T-helper 17 cell (primary cell): ENCODE measurements at places on chromosomes 6 and 20.

- DNase-seq, result no peak
Observed at GRCh38 chr6:80639181-80639629, 532.7 kb downstream of the BCKDHB start.

DNA sequence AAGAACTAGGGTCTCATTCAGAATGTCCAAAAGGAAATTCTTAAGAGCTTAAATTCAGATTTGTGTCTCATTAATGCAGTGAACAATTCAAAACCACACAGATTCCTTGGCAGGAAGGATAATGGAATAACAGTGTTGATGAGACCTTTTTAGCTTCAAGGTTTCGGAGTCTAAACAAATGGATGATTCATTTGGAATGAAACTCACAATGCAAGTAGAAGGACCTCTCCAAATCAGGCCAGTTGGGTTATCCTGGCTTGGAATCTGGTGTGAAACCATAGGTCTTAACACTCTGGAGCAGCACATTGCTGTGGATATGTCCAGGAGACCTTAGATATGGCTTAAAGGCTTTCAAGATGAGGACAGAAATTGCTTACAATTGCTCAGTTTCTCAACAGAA is 44.9 kb downstream of the KCTD20 start:
- DNase-seq, result no peak

DNA sequence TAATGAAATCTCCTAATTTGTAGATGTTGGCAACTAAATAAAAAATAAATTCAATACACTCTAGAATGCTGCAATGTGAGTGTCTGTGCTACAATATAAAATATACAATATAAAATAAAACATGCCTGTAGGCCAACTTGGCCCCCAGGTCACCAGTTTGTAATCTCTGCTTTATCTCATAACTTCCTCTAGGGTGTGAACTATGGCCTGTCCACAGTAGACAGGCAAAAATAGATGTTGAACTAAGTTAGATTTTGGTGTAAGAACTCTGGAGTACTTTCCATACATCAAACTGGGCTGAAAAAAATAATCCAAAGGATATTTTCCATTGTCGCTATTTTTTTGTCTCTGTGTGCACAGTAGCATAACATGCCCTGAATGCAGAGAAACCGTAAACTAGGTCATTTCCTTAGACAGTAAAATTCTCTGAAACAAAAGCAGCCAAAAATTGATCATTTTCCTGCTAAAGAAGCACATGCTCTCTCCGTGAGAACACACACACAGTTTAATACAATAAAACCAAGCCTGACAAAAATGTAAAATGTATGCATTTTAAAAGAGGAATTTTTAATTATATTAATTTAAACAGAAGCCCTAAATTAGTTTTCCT is 98.5 kb upstream of the ZFP64 start:
- DNase-seq, result no peak

DNA sequence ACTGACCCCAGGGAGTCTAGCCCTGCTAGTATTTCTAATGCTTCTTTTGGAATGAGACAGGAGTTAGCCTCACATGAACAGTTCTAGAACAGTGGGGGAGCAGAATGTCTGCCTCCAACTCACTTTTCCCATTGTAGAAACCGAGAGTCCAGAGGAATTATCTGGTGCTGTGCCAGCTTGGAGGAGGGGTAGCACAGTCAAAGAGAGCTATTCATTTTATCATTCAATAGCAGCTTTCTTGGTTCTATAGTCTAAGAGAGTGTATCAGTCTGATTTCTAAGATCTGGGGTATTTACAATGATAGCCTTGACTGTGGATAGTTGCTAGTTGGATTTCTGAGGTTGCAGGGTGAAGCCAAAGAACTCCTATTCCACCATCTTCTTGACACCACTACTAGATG is 448.2 kb downstream of the RFPL4B start:
- no peak for DNase-seq

DNA sequence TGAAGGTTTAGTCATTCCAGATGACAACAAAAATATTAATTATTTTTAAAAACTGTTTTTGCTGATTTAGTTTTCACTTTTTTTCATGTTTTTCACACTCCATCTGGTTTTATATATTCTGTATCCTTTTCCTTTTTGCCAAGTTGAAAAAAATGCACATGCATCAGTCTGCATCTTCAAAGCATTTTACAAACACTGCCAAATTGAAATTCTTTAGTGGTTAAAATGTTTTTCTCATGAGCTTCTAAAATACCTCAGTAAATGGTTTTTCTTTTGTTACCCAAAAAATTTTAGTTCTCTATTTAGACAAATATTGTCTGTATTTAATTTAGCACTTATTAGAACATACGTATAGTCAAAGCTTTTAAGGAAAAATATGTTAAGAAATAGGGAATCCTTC is 386.9 kb upstream of the HSF2 start:
- no peak for DNase-seq

GRCh38 chr6:32852844-32853540 is 512 bp downstream of the TAP1 start:
- peak; percentile 38 for DNase-seq

- no peak for DNase-seq
Observed at GRCh38 chr6:108120311-108120710, 45.5 kb upstream of the NR2E1 start.

GRCh38 chr6:108806171-108806570 is 42.1 kb upstream of the ARMC2 start:
- no peak for DNase-seq

DNA sequence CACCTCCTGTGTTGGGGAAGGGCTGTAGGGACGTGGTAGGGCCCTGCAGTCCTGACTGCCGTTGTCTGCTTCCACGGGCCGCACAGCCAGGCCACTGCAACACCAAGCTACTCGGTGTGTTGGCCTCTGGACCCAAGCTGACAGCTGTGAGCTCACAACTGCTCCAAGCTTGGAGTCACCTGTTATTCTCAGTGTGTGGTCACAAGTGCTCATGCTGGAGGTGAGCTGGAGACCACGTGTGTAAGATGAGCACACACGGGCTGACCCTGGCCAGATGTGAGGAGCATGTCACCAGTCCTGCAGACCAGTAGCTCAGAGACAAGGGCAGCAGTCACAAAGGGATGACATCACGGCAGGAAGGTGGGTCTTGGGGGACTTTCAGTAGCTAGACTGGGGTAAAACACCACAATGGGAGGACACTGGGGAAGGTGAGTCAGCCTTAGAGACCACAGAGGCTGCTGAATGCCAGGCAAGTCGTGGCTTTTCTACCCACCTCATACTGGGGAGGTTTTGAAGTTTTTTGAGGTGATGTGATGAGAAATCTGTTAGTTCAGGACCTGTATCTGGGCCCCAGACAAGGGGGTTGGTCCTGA is 87.3 kb downstream of the FAM120B start:
- no peak for DNase-seq

GRCh38 chr6:3312604-3313231 is 54.0 kb downstream of the PSMG4 start:
- DNase-seq, result no peak

- DNase-seq, result no peak
Observed at GRCh38 chr6:75608956-75609533, 7.4 kb downstream of the SENP6 start.

DNA sequence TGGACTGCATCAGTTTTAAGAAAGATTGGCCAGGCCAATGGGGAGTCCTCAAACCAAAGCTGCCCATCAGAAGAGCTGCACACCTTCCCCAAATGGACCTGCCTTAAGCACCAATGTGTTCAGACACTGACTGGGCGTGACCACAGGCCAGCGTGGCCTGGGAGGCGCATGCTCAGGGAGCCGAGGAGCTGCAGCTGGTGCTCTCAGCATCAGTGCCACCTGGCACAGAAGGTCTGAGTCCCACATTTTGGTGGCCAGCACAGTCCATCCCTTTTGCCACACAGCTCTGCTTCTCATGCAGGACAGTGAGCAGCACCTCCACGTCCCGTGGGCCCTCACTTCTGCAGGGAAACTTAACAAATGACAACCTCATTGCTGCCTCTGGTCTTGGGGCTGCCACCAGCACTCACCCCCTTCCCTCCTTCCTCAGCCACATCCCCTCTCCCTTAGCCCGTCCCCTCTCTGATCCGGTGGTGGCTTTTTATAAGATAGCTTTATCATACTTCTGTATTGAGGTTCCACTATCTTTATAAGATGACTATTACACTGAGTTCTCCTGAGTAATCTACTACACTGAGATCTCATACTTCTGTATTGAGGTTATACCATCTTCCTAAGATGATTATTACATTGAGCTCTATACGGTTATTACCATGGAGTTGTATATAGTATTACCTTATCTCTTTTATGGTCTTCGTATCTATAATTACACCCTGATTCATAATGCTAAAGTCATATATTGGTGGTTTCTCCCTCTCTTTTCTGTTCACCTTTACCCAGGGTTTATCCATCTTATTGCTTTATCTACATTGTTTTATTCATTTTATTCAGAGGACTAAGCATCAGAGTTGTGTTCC is 109.1 kb downstream of the TOX2 start:
- no peak for DNase-seq

GRCh38 chr6:43058531-43058930 is 703 bp downstream of the MRPL2 start:
- no peak for DNase-seq

DNA sequence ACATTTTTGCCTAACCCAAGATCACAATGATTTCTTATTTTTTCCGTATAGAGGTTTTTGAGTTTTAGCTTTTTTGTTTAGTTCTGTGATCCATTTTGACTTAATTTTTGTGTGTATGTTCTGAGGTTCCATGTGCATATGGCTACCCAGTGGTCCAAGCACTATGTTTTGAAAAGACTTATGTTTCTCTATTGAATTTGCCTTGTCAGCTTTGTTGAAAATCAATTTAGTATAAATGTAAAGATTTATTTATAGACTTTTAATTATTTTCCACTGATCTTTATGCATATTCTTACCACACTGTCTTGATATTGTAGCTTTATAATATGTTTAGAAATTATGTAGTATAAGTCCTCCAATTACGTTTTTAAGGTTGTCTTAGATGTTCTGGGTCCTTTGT is 10.2 kb downstream of the TM9SF4 start:
- no peak for DNase-seq

GRCh38 chr6:152318278-152318677 is 318.9 kb downstream of the SYNE1 start:
- DNase-seq, result no peak

DNA sequence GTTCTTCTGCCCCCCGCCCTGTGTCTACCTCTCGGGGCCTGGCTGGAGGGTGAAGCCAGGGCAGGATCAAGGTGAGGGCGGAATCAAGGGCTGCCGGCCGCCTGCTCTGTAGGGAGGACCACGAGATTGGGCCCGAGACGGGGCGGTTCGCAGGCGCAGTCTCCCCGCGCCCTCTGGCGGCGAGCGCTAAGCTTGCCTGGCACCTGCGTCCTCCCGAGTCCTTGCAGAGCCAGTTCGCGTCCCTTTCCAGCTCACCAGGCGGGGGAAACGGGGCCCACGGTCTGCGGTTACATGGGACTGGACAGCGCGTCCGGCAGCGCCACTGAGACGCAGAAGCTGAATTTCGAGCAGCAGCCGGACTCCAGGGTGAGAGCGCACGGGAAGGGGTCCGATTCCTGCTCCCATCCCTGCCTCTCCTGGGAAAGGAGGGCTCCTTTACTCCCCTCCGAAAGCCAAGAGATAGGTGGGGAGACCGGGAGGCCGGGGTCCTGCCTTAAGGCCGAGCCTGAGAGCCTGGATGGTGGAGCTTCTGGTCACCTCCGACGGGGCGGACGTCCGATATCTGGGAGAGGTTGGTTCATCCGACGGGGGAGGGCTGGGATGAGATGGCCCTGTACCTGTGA is 3.6 kb upstream of the MATN4 start:
- peak; percentile 53 for DNase-seq

GRCh38 chr6:67129780-67130179 is 1422.8 kb upstream of the EYS start:
- no peak for DNase-seq

GRCh38 chr20:39829256-39829655 is 859.8 kb downstream of the MAFB start:
- DNase-seq, result no peak

DNA sequence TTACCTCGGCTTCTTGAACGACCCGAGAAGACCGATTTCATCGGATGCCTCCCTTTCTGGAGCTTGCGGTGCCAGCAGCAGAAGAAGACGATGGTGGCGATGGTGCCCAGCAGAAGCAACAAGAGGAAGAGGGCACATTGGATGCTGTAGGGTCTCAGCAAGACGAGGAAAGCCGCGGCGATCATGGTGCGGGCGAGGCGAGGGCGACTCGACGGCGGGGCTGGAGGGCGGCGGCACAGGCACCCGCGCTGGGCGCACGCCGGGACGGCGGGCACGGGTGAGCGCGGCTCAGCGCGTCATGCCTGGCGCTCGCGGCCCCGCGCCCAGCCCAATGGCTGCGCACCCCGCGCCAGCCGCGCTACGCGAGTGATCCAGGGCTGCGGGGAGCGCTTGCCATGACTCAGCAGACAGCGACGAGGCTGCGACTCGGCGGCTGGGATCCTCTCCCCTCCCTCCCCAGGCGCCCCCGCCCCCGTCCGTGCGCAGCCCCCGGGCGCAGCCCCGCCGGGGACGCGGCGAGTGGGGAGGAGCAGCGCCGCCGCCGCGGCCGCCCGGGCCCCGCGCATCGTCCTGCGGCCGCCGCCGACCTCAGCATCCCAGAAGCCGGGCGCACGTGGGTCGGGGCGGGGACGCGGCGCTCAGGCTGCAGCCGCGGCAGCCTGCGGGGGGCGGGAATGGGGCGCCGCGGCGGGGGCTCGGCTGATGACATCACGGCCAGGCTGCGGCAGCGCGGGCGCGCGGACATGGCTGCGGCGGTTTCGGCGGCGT is at the start of gene BEND6:
TSS of gene BEND6 (plus strand) at position 705 of the 768 bp plus-strand sequence. CDS start 26,704 bp downstream, outside the sequence.
- DNase-seq, result no peak

- DNase-seq, result no peak
Observed at GRCh38 chr6:129683601-129684322, 26.2 kb downstream of the ARHGAP18 start.

GRCh38 chr6:131693384-131693783 is 7.8 kb downstream of the OR2A4 start:
- no peak for DNase-seq

- DNase-seq, result no peak
Observed at GRCh38 chr20:46584508-46584907, 34.1 kb upstream of the OCSTAMP start.

GRCh38 chr6:153207006-153207405 is 75.9 kb upstream of the RGS17 start:
- no peak for DNase-seq

- no peak for DNase-seq
Observed at GRCh38 chr6:151376440-151376839, 14.9 kb downstream of the ZBTB2 start.

GRCh38 chr6:27986928-27987725 is 30.1 kb downstream of the OR2B6 start:
- no peak for DNase-seq

GRCh38 chr20:3239867-3240775 is 1.1 kb upstream of the SLC4A11 start:
- DNase-seq, result no peak

DNA sequence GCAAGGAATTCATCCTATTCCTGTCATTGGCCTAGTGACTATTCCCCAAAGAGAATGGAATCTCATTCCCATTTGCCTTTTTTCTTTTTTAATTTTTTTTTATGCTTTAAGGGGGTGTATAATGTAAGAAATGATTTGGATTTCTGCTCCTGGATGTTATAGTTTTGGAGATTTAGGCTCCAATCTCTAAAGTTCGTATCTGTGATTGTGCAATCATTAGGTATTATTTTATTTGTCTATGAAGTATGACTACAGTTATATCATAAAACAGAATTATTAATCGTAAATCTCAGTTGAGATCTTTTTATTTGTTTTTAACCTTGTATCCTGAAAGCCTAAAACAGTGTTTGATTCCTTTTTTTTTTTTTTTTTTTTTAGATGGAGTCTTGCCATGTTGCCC is 41.7 kb upstream of the EEF1A1 start:
- no peak for DNase-seq
